Memory B cell (primary cell): ENCODE measurements at places on chromosomes 12 and 14.
A peak's percentile ranks its signal among the peaks of the same experiment; 100 is the strongest.

- DNase-seq, result no peak
- H3K36me3 ChIP-seq, result peaks cover 47% of the 10 kb centered on the region
- H3K4me1 ChIP-seq, result no peaks in the 10 kb centered on the region
- H3K27me3 ChIP-seq, result no peaks in the 10 kb centered on the region
These were observed 27.8 kb downstream of the NOPCHAP1 start for GRCh38 chr12:105013892-105014291.

DNA sequence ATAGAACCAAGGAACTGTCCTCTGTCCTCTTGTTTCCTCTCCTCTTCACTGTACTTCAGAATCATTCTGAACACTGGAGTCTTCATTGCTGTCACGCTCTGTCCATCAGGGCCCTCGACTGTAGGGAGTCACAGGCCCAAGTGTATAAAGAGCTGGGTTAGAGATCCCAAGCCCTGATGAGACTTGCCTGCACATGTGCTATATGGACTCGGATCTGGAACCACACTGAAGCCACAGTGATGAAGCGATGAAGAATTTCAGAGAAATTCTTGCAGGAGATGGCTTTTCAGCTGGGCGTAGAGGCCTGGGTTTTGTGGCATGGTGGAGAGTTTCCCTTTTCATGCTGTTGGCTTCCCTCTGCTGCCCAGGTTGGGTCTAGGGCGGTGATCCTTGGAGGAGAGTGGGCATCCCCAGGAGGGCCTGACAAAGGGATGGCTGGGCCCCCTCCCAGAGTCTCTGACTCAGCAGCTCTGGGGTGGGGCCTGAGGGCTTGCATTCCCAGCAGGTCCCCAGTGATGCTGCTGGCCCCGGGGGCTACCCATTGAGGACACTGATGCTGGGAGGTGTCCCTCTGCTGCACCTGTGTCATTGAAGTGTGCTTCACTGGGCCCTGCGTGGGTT is 39.6 kb upstream of the YY1 start:
- H3K4me3 ChIP-seq, result no peak overlapping the region
- H3K27ac ChIP-seq, result no peak overlapping the region
- no peak for DNase-seq
- H3K27me3 ChIP-seq, result peaks cover 2% of the 10 kb centered on the region
- no peaks in the 10 kb centered on the region for H3K36me3 ChIP-seq

DNA sequence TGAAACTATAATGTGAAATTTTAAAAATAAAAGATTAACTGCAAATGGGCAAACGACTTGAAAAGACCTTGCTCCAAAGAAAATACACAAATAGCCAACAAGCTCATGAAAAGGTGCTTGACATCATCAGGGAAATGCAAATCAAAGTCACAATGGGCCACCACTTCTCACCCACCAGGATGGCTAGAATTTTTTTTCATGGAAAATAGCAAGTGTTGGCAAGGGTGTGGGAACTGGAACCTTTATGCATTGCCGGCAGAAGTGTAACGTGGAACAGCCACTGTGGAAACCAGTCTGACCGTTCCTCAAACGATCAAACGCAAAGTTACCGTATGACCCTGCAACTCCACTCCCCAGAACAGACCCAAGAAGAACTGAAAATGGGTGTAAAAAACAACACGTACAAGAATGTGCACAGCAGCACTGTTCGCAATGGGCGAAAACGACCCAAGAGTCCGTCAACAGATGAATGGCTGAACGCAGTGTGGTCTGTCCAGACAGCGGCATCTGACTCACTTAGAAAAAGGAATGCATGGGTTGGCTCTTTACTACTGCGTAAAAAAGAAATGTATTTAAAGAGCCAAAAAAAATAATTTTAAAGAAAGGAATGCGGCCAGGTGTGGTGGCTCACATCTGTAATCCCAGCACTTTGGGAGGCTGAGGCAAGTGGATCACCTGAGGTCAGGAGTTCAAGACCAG is 40.2 kb downstream of the SCARB1 start:
- peaks cover 2% of the 10 kb centered on the region for H3K36me3 ChIP-seq
- peaks cover 5% of the 10 kb centered on the region for H3K4me1 ChIP-seq
- H3K27me3 ChIP-seq, result no peaks in the 10 kb centered on the region
- no peak overlapping the region for H3K4me3 ChIP-seq

GRCh38 chr14:64953310-64953654 is 10.7 kb upstream of the GPX2 start:
- H3K4me3 ChIP-seq, result no peak overlapping the region
- H3K36me3 ChIP-seq, result peaks cover 6% of the 10 kb centered on the region
- no peaks in the 10 kb centered on the region for H3K27me3 ChIP-seq
- H3K27ac ChIP-seq, result peak overlapping the region; percentile 15

GRCh38 chr12:68178184-68178583 is 18.6 kb upstream of the IFNG start:
- DNase-seq, result no peak
- no peaks in the 10 kb centered on the region for H3K27me3 ChIP-seq
- H3K27ac ChIP-seq, result no peak overlapping the region
- H3K36me3 ChIP-seq, result peaks cover 9% of the 10 kb centered on the region
- peaks cover 22% of the 10 kb centered on the region for H3K4me1 ChIP-seq
- no peak overlapping the region for H3K4me3 ChIP-seq

DNA sequence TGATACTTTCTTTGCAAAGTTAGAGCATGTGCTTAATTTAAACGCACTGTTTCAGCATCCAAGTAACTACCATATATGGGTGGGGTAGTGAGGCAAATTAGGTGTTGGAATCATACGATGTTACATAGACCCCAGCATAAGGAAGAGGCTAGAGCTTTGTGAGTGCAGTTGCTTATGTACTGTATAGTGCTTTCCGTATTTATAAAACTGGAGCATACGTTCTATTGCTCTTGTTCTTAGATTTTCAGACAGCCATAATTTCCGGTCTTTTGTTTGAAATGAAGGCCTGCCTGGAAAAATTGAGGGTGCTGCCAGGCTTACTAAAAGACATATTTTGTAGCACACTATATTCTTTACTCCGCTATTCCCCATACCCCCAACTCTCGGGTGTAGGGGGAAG is 335.7 kb downstream of the FOXG1 start:
- no peak overlapping the region for H3K27ac ChIP-seq
- H3K4me1 ChIP-seq, result no peaks in the 10 kb centered on the region
- H3K36me3 ChIP-seq, result no peaks in the 10 kb centered on the region

- no peak overlapping the region for H3K4me3 ChIP-seq
- peaks cover 41% of the 10 kb centered on the region for H3K4me1 ChIP-seq
- peak; percentile 51 for DNase-seq
- H3K27ac ChIP-seq, result peak overlapping the region; percentile 90
These were observed 71.2 kb downstream of the LGMN start for GRCh38 chr14:92677087-92677668.

GRCh38 chr14:24389226-24389848 is 9.5 kb upstream of the NYNRIN start:
- H3K36me3 ChIP-seq, result no peaks in the 10 kb centered on the region
- H3K27ac ChIP-seq, result no peak overlapping the region
- H3K4me3 ChIP-seq, result no peak overlapping the region
- no peaks in the 10 kb centered on the region for H3K4me1 ChIP-seq
- DNase-seq, result no peak
- peaks cover 18% of the 10 kb centered on the region for H3K27me3 ChIP-seq

DNA sequence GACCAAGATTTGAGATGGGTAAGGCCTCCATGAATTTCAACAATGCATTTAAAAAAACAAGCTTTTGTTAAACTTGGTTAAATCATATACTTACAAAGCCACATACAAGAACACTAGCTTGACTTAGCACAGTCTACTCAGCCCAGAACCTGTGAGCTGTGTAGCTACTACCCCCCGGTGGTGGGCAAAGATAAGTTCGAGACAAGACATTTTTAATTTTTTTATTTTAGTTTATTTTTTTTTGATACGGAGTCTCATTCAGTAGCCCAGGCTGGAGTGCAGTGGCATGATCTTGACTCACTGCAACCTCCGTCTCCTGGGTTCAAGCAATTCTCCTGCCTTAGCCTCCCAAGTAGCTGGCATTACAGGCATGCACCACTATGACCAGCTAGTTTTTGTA is 3.7 kb upstream of the NECAP1 start:
- no peak overlapping the region for H3K27ac ChIP-seq
- no peak overlapping the region for H3K4me3 ChIP-seq
- H3K4me1 ChIP-seq, result peaks cover 19% of the 10 kb centered on the region
- no peaks in the 10 kb centered on the region for H3K27me3 ChIP-seq
- no peaks in the 10 kb centered on the region for H3K36me3 ChIP-seq

DNA sequence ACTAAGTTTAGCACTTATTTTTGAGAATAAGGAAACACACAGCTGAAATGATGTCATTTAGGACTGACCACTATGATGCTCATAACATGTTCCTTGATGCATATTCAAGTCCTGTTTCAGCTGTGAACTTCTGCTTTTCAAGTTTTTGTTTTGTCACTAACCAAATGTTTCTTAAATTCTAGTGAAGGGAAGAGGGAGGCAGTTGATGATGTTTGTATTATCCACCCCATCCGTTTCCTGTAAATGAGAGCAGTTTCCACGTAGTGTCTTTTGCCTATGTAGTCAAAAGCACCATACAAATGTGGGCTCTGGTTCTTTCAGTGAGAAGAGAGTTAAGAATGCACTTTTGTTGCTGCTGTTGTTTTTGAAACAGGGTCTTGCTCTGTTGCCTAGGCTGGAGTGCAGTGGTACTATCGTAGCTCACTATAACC is 491.8 kb downstream of the PCNX1 start:
- H3K4me1 ChIP-seq, result peaks cover 28% of the 10 kb centered on the region
- DNase-seq, result peak; percentile 54
- peak overlapping the region; percentile 59 for H3K4me3 ChIP-seq
- H3K27ac ChIP-seq, result peak overlapping the region; percentile 98

GRCh38 chr12:76836633-76837032 is 42.2 kb downstream of the CSRP2 start:
- H3K27me3 ChIP-seq, result no peaks in the 10 kb centered on the region
- H3K4me1 ChIP-seq, result no peaks in the 10 kb centered on the region
- H3K4me3 ChIP-seq, result no peak overlapping the region
- no peak for DNase-seq
- no peak overlapping the region for H3K27ac ChIP-seq

DNA sequence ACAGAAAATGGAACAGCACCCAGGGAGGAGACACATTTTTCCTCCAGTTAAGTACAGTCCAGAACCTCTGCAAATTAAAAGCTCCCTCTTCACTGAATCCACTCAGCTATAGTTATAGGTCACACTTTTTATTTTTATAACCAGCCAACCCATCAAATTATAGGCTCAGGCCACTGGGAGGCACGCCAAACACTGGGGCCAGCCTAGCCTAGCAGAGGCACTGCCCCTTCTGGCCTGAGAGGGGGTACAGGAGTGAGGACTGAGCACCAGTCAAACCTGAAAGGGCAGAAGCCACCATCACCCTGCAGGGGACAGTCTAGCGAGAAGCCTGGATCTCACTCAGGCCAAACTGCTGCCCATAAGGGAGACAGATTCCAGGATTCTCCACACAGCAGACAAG is 19.3 kb downstream of the FMNL3 start:
- no peaks in the 10 kb centered on the region for H3K36me3 ChIP-seq
- H3K4me3 ChIP-seq, result no peak overlapping the region
- H3K4me1 ChIP-seq, result peaks cover 41% of the 10 kb centered on the region
- no peaks in the 10 kb centered on the region for H3K27me3 ChIP-seq
- DNase-seq, result no peak
- no peak overlapping the region for H3K27ac ChIP-seq

DNA sequence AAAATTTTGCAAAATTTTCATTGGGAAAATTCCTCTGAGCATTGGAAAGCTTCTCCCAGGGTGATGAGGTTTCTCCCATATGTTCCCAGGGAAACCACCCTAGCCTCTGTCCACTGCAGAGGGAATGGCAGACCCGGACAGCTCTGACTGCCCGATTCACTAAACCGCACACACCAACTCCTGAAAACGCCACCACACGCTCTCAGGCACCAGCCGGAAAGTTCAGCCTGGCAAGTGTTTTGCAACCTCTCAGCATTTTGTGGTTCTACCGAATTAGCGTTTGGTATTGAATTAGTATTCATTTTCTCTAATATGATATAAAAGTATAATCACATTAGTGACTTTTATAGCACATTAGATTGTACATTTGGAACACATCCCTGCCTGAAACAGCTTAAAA is 213.4 kb downstream of the PHETA1 start:
- no peak overlapping the region for H3K4me3 ChIP-seq
- H3K27ac ChIP-seq, result no peak overlapping the region
- DNase-seq, result no peak
- H3K4me1 ChIP-seq, result no peaks in the 10 kb centered on the region

- no peak for DNase-seq
- H3K27me3 ChIP-seq, result no peaks in the 10 kb centered on the region
- H3K4me1 ChIP-seq, result no peaks in the 10 kb centered on the region
- H3K27ac ChIP-seq, result no peak overlapping the region
These were observed 35.2 kb upstream of the MDGA2 start for GRCh38 chr14:47710581-47710980.

DNA sequence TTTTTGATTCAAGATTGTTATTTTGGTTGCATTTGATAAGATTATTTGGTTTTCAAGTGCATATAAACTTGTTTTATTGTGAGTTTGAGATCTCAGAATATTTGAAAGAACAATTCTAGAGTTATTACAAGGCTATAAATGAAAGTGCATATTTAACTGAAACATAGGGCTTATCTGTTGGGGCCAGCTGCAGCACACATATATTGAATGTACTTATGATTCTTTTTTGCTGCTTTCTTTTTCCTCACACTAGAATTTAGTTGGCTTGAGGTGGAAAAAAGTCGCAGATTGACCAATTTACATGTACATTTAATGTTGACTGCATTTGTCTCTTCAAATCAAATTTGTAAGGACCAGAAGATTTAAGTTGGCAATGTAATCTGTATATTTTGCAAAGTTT is 88.0 kb downstream of the PCNX1 start:
- peaks cover 7% of the 10 kb centered on the region for H3K36me3 ChIP-seq
- no peak overlapping the region for H3K27ac ChIP-seq
- no peak for DNase-seq
- no peaks in the 10 kb centered on the region for H3K4me1 ChIP-seq
- H3K27me3 ChIP-seq, result no peaks in the 10 kb centered on the region
- no peak overlapping the region for H3K4me3 ChIP-seq

- peak overlapping the region; percentile 79 for H3K4me3 ChIP-seq
- H3K27me3 ChIP-seq, result no peaks in the 10 kb centered on the region
- peaks cover 33% of the 10 kb centered on the region for H3K4me1 ChIP-seq
- H3K27ac ChIP-seq, result peak overlapping the region; percentile 97
- peak; percentile 72 for DNase-seq
These were observed 58.1 kb upstream of the CCND2 start for GRCh38 chr12:4215229-4216186.

GRCh38 chr14:59394268-59394667 is 70.9 kb downstream of the GPR135 start:
- H3K36me3 ChIP-seq, result no peaks in the 10 kb centered on the region
- no peak overlapping the region for H3K4me3 ChIP-seq
- H3K4me1 ChIP-seq, result peaks cover 9% of the 10 kb centered on the region
- peaks cover 3% of the 10 kb centered on the region for H3K27me3 ChIP-seq

DNA sequence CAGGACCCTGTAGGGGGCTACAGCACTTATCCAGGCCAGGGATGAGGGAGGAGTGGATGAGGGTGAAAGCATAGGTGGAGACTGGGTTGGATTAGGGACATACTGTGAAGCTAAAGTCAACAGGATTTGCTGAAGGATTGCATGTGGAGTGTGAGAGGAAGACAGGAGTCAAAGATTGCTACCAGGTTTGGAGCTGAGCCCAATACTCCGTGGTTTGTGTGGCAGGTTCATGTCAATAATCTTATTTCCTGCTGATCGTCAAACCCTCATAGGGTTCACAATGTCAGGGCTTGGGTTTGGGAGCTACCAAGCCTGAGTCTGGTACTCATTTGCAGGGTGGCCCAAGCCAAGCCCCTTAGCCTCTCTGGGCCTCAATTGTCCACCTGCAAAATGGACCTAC is 77.1 kb upstream of the PLXNC1 start:
- H3K27ac ChIP-seq, result no peak overlapping the region
- no peak overlapping the region for H3K4me3 ChIP-seq
- no peaks in the 10 kb centered on the region for H3K4me1 ChIP-seq
- peaks cover 2% of the 10 kb centered on the region for H3K27me3 ChIP-seq
- no peak for DNase-seq

- no peaks in the 10 kb centered on the region for H3K4me1 ChIP-seq
- H3K27ac ChIP-seq, result no peak overlapping the region
- peak; percentile 27 for DNase-seq
- peak overlapping the region; percentile 60 for H3K4me3 ChIP-seq
These were observed 751.1 kb downstream of the TMEM121 start for GRCh38 chr14:106277503-106277902.
